IPS-NIHi11 (cell line): ENCODE measurements at places on chromosomes 13 and 19.

DNA sequence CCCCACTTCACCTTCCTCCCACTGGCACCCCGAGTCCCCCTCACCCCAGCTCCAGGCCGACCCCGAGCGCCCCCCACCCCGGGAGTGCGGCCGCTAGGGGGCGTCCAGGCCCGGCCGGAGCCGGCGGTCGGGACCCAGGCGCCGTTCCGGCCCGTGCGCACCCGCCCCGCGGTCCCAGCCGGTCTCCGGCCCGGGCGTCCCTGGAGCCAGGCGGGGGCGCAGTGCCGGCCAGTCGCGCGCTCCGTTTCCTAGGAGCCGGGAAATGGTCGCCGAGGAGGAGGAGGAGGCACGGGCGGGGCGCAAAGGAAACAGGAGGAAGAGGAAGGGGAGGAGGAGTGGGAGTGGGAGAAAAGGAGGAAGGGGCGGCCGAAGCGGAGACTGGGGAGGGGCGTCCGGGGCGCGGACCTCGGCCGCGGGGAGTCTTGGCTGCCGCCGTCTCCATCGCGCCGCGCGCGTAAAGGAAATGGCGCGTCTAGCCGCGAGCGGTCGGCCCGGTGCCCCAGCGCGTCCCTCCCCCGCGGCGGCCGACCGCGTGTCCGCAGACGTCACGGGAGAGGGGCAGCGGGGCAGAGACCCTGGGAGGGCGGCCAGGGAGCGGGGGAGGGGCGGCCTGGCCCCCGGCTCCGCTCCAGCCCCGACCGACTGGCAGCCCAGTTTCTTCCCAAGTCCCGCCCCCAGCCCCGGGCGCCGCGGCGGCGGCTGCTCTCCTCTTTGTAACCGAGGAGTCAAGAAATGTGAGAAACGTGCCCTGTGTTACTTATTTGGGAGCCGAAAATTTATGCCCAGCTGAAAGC lies 1.1 kb upstream of the KCTD15 start:
- DNase-seq, result peak; percentile 96

DNA sequence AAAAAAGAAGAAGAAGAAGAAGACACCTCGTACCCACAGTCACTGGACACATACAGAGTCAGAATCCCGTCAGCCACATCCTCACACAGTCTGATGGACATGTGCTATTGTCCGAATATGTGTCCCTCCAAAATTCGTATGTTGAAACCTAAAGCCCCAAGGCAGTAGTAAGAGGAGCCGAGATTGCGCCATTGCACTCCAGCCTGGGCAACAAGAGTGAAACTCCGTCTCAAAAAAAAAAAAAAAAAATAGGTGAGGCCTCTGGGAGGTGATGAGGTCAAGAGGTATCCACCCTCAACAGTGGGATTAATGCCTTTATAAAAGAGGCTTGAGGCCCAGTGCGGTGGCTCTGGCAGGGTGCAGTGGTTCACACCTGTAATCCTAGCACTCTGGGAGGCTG lies 2.6 kb upstream of the DENND1C start:
- no peak for DNase-seq

DNA sequence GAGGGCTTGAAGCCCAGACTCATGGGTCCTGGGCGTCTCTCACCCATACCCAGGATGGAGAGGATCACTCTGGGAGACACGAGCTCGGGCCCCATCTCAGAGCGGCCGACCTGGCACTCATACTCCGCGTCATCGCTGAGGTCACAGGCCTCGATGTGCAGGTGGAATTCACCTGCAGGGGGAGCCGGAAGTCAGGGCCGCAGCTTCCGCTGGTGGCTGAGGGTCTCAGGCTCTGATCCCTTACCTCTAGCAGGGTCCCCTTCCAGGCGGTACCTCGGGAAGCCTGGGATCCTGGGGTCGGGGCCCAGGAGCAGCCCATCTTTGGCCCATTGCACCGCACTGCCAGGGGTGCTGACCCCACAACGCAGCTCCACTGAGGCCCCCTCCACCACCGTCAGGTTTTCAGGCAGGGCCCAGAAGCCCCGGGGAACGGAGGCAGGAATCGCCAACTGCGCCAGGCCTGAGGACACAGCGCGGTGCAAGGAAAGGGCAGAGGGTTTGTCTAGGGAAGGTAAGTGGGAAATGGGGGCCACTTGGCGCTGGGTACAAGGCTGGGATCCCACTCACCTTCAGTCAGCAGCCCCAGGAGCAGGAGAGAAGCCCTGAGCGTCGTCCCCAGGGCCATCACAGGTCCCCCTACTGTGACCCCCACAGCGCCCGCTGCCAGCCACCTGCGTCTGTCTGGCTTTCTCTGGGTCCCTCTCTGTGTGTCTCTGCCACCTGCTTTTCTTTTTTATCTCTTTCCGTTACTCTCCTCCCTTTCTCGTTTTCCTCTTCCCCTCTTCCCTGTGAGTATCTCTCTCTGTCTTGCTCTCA lies 883 bp downstream of the NPHS1 start:
- DNase-seq, result peak; percentile 77

DNA sequence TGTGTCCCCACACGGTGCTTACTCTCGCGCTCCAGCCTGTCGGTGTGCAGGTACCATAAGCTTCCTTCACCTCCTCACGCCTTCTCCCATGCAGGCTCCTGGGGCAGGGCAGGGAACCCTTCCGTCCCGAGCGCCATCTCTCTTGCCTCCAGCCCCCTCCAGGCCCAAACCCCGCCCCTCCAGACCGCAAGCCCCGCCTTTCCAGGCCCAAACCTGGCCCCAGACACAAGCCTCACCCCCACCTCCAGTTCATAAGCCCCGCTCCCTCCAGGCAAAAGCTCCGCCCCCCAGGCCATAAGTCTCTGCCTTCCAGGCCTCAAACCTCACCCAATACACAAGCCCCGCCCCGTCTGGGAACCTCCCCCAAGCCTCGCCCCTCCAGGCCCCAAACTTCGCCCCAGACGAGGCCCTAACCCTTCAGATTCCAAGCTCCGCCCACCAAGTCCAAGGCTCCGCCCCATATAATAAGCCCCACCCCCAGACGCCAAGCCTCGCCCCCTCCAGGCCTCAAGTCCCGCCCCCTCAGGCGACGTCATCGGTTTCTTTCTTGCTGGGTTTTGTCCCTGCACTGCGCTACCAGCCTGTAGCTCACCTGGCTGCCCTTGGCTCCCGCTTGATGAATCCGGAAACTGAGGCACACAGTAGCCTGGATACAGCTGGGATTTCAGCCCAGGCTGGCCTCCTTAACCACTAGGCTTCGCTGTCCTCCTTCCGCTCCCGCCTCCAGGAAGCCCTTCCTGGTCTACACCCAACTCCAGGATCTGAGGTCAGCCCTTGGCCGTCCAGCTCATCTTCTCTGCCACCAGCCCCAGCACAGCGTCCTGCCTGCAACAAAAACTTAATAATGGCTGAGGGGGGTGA lies 16.1 kb downstream of the MKNK2 start:
- peak; percentile 79 for DNase-seq

GRCh38 chr19:2733930-2734588 lies 5.8 kb downstream of the SLC39A3 start:
- no peak for DNase-seq

DNA sequence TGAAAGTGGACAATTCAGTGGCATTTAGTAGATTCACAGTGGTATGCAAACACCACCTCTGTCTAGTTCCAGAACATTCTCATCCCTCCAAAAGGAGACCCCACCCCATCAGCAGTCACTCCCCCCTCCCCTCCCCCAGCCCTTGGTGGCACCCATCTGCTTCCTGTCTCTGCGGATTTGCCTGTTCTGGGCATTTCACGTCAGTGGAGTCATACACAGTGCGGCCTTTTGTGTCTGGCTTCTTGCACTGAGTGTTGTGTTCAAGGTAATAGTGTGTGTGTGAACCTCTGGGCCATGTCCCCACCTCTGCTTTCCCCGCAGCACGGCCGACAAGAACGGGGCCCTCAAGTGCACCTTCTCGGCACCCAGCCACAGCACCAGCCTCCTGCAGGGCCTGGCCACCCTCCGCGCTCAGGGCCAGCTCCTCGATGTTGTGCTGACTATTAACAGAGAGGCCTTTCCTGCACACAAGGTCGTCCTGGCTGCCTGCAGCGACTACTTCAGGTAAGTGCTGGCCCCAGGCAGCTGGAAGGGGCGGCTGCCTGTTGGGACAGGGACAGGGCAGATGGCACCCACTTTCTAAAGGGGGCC lies 19.4 kb upstream of the CRTC1 start:
- DNase-seq, result no peak

GRCh38 chr19:507286-508203 lies at the start of gene TPGS1:
TSS of gene TPGS1 (plus strand) at chr19:507497. CDS start at chr19:507507, 10 bp downstream.
- DNase-seq, result peak; percentile 81

DNA sequence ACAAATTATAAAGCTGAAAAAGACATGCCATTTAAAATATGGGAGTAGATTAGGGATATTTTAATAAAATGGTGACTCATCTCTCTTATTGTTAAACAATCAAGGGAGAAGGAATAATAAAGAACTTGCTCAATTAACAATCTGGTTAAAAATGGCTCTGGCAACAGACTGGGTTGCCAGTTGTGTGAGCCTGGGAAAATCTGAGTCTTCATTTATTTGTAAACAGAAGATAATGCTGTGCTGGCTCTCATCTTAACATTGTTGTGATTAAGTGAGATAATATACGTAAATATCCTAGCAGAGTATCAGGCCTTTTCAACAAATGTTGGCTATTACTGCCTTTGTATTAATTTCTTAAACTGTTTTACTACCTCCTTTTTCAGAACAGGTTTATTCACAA lies 453.3 kb downstream of the DIAPH3 start:
- DNase-seq, result no peak

- peak; percentile 96 for DNase-seq
Measured at GRCh38 chr19:33406521-33407139, 33.1 kb downstream of the CEBPG start.

GRCh38 chr19:35462476-35462953 lies 14.5 kb downstream of the FFAR2 start:
- DNase-seq, result no peak

- DNase-seq, result peak; percentile 90
Measured at GRCh38 chr19:17327654-17328516, 6.8 kb downstream of the ANO8 start.

GRCh38 chr13:99665711-99666110 lies 164.4 kb downstream of the TM9SF2 start:
- DNase-seq, result no peak

- peak; percentile 46 for DNase-seq
Measured at GRCh38 chr19:56566904-56567273, 379 bp upstream of the ZNF470 start.

DNA sequence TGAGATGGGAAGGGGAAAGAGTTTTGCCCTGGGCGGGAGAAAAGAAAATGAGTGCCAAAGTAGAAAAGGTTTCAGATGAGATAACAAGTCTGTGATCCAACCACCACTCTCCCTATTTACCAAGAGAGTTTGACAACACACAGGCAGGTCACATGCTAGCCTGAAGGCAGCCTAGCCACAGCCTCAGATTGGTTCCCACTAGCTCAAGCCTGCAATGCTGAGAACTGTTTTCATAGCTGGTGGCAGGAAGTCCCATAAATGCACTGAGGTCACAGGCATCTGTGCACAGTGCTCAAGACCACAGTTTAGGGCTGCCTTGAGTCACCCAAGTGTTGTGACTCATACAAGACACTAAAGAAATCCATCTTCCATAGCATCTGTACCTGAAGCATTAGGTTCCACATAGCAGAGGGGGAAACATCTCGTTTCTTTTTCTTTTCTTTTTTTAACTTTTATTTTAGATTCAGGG lies 18.5 kb upstream of the POP4 start:
- DNase-seq, result no peak

GRCh38 chr13:43203781-43204180 lies 180.4 kb downstream of the DNAJC15 start:
- no peak for DNase-seq

DNA sequence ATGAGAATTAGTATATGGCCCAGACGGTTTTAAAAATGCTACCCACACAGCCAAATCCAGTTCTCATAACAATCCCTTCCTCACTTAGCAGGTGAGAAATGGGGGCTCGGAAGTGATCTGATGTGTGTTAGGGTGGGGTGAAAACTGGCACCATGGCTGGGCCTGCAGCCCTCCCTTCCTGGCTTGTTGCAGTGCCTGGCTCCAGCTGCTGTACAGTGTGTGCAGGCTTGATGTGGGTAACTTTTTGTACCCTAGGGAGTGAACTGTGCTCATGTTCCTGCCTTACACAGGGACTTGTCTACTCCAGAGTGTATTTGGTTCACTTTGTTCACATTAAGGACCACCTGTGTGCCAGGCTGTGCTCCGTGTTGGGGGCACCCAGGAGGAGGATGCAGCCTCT lies 177.2 kb downstream of the LMO7 start:
- DNase-seq, result no peak

GRCh38 chr13:97249796-97250495 lies 27.8 kb downstream of the MBNL2 start:
- no peak for DNase-seq

DNA sequence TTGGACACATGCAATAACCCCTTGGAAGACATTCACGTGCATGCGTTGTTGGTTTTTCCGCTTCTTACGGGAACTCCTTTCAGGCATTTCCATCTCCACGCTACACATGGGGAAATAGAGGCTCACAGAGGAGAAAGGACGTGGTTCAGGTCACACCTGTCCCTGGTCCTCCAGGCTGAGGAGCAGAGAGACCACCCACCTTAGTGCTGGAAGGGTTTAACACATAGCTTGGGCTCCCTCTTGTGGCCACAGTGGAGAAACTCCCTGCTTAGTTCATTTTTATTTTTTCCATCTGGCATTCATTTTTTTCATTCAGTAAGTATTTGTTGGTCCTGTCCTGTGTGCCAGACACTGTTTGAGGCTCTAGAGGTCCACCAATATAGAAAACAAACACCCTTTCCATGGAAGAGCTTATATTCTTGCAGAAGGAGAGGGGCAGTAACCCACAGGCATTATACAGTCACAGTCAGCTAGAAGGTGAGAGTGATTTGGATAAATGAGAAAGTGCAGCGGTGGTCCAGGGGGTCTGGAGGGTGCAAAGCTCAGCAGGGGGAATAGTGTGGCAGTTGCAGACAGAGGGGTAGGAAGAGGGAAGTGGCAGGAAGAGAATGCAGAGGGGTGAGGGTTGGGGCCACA lies 24.2 kb upstream of the TTYH1 start:
- peak; percentile 53 for DNase-seq

GRCh38 chr13:89432997-89433396 lies 1761.8 kb downstream of the SLITRK5 start:
- DNase-seq, result no peak

GRCh38 chr19:1211494-1212234 lies 6.1 kb downstream of the STK11 start:
- DNase-seq, result no peak
